ENCODE measurements at places on chromosomes 2 and 18.

GRCh38 chr2:26033818-26034636 is at the start of gene RAB10:
TSS of gene RAB10 (plus strand) at chr2:26034084. CDS start at chr2:26034609, 525 bp downstream.
- DNase-seq: peak; percentile 98

GRCh38 chr2:10036095-10036884 is 7.1 kb upstream of the KLF11 start:
- no peak for DNase-seq

DNA sequence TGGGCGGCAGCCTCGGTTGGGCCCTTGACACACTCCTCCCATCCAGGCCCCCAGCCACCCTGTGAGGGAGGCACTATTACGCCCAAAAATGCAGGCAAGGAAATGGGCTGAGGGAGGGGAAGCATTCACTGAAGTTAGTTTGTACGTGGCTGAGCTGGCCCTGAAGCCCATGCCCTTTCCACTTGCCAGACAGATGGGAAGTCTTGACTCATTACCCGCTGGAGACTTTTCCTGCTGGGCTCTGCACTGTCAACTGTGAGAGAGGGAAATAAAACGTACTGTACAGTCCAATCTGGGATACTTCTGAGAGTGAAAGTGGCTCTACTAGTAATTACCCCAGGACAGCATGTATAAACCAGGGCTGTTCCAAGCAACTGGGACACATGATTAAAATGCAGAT is 125.9 kb downstream of the MSH2 start:
- no peak for DNase-seq

DNA sequence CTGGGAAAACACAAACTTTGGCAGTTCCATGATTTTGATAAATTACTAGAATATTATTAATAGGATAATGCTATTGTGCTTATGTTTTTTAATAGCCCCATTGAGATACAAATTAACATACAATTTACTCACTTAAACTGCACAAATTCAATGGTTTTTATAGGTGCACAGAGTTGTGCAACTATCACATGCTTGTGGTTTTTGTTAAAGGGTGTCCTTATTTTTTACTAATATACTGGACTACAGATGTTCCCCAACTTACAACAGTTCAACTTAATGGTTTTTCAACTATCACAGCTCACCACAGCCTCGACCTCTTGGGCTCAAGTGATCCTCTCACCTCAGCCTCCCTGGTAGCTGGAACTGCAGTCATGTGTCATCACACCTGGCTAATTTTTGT is 76.6 kb downstream of the OSBPL1A start:
- no peak for DNase-seq

DNA sequence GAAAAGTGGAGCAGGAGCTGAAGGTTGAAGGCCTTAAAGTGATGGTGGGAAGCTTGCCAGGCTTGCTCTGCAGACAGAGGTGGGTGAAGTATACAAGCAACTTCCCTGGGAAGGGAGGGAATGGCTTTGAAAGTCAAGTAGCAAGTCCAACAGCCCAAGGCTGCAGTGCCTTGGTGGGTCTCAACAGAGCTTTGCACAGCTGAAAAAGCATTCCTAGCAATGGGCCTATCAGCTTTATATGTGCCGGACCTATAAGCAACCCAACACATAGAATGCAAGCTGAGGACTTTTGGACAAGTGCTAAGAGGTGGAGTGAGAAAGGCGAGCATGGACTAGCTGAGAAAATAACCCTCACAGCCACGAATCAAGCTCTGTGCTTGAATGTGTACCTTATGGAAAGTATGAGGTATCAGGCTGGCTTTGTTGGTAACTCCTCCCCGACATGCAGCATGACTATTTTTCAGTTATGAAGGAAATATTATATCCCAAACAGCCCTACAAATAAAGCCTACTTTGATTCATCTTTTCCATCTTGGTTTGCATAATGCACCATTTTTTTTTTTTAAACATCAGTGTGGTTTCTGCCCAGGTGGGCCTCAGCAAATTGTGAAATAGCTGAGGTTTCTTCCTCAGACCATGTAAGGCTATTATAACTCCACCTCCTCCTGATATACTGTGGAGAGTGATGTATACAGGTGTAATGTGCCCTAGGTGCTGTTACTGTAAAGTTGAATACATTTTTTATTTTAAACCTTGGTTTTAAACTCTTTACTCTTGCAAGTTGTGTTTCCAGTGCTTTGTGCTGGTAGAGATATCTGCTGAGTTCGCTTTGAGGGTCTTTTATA is 241.4 kb upstream of the CXCR4 start:
- DNase-seq: no peak

DNA sequence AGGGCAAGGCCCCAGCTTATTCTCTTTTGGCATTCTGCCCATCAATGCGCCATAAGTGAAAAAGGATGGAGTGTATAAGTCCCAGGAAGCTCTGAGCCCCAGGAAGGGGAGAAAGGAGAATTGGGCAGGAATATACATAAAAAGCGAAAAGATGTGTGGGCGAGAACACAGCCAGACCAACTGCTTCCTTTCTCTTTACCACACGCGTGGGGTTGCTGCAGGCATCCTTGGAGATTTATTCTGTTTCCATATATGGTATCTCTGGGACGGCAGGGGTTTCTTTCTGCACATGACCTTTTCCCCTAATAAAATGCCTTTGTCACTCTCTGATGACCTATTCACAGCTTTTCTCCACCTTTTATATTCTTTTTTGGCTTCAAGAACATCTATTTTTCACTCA is 440.5 kb downstream of the NBAS start:
- no peak for DNase-seq

DNA sequence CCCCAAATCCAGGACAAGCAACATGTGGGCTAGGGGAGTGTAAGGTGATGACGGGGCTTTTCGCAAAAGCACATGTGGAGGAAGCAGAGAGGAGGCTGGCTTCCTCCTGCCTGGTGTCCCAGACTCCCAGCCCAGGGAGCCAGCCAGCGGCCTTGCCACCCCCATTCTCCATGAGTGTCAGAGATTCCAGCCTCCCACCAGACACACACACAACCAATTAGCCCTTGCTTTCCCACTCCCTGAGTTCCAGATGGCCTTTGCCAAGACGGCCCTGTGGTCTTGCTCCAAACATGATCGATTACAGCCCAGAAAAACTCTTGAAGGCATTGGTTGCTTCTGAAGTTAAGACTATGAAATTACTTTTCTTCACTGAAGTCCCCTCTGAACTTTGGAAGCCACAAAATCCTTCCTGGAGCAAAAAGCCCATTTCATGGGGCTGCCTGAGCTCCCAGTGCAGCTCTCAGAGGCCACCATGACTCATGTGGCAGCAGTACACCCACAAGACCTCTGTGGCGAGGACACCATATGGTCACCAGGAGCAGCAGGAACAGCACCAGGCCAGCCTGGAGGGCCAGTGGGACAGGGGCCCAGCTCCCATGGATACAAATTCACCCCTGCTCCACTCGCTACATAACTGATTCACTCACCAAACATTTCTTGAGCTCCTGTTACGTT is 69.1 kb upstream of the PID1 start:
- DNase-seq: no peak

DNA sequence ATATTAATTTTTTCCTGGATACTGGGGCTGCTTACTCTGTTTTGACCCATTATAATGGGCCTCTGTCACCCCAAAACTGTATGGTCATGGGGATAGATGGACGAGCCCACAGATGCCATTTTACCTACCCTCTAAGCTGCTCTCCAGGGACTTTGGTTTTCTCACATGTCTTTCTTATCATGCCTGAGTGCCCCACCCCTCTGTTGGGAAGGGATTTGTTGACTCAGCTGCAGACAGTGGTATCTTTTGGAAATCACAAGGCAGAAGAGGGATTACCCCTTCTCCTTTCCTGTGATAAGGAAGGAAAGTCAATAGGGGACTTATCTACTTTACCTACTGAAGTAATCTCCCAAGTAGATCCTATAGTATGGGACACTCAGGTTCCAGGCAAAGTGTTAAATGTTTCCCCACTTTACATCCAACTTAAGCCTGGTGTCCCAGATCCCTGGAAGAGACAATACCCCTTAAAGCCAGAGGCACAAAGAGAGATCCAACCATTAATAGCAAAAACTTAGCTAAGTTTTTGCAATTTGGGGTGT is 182.7 kb downstream of the RNF152 start:
- DNase-seq: no peak

- no peak for DNase-seq
Measured at GRCh38 chr2:16103614-16104314, 163.4 kb downstream of the MYCN start.

DNA sequence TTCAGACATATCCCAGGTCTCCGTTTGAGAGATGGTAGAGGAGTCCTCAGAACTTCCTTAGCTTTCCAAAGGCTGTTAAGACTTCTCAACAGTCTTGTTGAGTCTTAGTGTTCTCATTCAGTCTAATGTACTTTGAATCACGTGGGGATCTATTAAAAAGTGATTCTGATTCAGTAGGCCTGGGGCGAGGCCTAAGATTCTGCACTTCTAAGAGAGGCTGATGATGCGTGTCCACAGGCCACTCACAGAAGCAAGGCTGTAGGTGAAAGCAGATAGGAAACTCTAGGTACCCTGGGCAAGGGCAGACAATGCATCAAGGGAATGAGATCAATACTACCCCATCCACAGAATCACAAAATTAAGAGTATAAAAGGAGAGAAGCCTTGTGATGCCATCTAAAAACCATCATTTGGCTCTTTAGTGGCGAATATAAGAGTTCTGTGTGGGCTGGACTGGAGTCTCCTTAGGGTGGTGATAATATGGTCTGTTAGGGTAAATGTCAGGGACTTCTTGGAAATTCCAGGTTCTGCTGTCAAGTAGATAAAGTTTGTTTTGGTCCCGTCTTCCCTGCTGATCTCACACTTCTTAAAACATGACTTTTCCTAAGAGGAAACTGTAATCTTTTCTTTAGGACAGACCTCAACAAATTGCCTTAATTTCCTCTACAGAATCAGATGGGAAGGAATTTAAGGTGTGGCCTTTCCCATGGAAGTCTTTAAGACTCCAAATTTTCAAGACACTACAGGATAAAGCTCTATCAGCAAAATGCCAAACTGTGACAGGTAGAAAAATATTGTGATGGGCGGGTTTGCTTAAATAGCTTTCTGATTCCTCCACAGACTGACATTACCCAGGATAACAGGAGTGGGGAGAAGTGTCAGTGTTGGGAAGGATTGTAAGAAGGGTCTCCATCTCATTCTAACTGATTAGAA is 45.7 kb upstream of the NEMP2 start:
- DNase-seq: no peak

DNA sequence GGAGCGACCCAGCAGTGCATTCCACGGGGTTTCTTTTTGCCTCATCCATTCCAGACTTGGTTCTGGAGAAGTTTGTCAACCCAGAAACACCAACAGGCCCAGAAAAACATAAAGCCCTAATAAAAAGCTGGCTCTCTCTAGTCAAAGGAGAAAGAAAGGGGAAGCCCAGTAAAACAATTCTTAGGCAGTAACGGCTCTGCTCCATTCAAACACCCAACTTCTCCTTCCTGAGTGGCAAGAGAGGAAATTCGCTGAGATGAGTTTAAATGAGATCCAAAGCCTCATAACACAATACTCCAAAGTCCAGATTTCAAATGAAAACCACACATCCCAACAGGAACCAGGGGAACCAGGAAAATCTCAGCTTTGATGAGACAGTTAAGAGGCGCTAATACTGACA is 179.9 kb downstream of the RPIA start:
- DNase-seq: no peak

- DNase-seq: no peak
Measured at GRCh38 chr18:33183136-33183535, 257.4 kb downstream of the CCDC178 start.

DNA sequence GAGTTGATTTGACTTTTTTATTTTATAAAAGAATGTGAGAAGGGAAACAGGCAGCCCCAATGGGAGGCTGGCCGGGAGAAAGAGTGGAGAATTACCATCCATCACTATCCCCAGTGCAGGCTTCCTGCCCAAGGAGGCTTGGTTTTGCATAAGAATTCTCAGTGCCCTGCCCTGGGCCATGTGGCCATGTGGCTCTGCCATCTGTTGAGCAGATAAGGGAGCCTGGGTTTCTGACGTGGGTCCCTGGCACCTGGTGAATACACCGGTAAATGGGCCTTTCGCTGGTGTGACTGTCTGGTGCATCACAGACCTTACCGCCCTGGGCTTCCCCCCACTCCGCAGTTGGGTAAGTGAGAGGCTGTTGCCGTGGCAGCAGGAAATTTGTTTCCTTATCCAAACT is 54.5 kb upstream of the TMEM163 start:
- no peak for DNase-seq

GRCh38 chr2:33115196-33115595 is 168.4 kb downstream of the LTBP1 start:
- no peak for DNase-seq

- no peak for DNase-seq
Measured at GRCh38 chr18:2774669-2775068, 72.1 kb upstream of the EMILIN2 start.

- no peak for DNase-seq
Measured at GRCh38 chr2:105872142-105872728, 127.5 kb downstream of the NCK2 start.

GRCh38 chr2:49262801-49263560 is 108.7 kb upstream of the FSHR start:
- no peak for DNase-seq

- DNase-seq: no peak
Measured at GRCh38 chr2:238344517-238344916, 24.2 kb downstream of the TRAF3IP1 start.

DNA sequence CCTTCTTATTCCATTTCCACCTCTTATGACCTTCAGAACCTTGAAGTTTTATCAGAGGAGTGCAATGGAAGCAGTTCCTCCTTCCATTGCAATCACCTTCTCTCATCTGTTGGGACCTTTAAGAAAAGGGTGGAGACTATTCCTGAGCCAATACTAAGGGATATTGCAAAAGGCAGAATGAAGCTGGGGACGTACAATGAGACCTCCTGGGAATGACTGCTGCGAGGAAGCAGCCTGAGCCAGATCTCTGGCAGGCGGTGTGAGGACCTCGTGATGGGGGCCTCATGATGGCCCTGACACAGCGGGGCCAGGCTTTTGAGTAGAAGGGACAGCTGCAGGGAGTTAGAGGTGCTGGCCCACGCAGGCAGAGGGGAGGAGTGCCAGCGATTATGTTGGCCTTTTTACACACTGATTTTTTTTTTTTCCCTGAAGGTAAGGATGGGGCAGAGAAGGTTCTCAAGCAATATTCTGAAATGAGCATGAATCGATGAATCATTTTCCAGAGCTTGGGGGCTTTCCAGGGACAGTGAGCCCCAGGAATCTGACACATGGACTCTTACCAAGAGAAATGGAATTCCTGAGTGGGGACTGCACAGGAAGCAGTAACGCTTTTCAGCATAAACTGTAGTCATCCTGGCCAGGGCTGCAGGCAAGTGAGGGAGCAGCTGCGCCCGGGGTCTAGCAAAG is 40.0 kb upstream of the LAPTM4A start:
- no peak for DNase-seq

DNA sequence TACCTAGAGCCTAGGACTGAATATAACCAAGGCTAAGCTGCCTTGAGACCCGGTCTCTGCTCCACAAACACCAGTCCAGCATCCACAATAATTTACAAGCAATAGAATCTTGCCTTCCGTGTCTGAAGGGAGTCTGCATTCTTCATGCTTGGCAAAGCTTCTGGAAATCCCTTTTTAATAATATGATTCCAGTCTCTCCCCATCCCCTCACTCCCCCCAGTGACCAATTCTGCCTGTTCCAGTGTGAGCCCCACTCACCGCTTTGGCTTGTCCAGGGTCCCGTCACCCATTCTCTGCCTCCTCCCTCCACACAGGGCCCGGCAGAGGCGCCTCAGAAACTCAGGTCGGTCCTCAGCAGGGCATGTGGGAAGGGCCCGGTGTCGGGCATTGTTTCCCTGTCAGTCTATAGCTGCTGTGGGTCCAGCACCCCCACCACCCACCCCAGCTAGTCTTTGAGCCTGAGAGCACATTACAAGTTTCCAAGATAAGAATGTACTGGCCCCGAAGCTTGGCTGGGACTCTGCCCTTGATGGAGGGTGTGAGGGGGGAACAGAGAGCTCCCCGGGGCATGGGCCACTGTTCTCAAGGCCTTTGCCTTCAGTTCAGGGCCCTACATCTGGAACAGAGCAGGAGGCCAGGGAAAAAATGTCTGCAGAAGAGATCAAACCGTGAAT is 129.7 kb upstream of the MYCN start:
- no peak for DNase-seq

Measured in stimulated activated CD8-positive, alpha-beta memory T cell treated with anti-CD3 and anti-CD28 coated beads, Interleukin-7, amount 100 ng/mL, for 1 hour (primary cell).